Activated gamma-delta T cell (primary cell): ENCODE measurements at places on chromosomes 7 and 10.

DNA sequence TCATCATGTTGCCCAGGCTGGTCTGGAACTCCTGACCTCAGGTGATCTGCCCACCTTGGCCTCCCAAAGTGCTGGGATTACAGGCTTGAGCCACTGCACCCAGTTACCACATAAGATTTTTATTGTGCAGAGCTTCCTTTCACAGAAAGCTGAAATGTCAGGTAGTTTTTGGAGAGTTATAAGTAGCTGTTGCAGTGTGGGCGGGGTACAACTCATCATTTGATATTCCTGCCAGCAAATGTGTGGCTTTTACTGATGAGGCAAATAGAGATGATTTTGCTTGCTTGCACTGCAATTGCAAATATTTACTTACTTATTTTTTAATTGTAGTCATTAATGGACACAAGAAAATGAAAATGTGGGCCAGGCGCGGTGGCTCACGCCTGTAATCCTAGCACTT lies 32.4 kb downstream of the NKX2-3 start:
- no peak for DNase-seq

- DNase-seq, result no peak
Measured at GRCh38 chr7:29567174-29567573, 3.5 kb downstream of the PRR15 start.

DNA sequence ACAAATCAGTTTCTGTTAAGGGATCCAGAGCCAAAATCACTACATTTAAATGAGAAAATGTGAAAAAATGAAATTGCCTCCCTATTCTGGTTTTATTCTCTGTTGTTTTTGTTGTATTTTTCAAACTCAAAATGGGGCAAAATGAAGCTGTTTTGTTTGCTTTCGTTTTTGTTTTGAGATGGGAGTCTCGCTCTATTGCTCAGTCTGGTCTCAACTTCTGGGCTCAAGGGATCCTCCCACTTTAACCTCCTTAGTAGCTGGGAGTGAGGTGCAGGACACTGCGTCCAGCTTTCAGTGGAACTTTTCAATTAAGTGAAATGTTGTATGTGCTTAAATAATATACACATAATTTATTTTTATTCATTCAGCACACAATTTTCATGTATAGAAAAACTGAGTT lies 205.0 kb downstream of the SORCS1 start:
- no peak for DNase-seq

GRCh38 chr7:53812135-53812534 lies 730.0 kb upstream of the VSTM2A start:
- DNase-seq, result no peak
